ENCODE measurements at places on chromosomes 2 and 18.

- DNase-seq, result no peak
These were observed 2.6 kb upstream of the FAM136A start for GRCh38 chr2:70304498-70304897.

- peak; percentile 77 for DNase-seq
These were observed 162.4 kb downstream of the CELF4 start for GRCh38 chr18:37403100-37403781.

DNA sequence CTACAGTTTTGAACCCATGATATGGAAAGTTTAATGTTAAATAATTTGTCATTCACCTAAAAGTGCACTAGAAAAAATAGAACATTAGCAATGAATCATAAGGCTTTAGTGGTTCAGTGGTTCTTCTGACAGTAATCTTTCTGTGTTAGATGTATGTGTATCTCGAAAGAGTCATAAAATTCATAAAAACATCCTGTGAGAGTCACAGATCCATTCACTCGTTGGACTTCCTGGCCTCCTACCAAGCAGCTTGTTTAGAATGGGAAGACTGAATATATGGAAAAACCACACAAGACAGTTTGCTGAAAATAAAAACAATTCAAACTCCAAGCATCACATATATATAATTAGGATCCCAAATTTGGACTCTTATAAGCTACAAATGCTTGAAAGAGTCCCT, 34.8 kb downstream of the ADNP2 start:
- DNase-seq, result peak; percentile 10

DNA sequence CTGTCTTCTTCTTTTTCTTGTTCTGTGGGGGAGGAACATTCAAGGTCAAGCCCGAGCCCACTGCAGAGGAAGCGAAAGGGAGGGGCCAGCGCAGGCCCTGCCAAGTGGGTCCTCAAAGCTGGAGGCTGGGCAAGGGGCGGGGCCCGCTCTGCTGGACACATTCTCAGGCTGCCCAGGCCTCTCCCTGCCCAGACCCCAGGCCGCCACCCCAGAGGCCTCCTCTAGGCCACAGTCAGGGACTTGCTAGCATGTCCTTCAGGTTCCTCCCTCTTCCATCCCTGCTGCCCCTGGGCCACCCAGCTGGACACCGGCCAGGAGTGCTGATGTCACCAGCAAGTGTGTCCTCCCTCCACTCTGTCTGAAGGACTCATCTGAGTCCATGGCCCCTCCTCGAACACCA, 44.1 kb downstream of the KIF1A start:
- DNase-seq, result peak; percentile 3

GRCh38 chr2:163171786-163172530, 333.4 kb upstream of the KCNH7 start:
- DNase-seq, result peak; percentile 34

DNA sequence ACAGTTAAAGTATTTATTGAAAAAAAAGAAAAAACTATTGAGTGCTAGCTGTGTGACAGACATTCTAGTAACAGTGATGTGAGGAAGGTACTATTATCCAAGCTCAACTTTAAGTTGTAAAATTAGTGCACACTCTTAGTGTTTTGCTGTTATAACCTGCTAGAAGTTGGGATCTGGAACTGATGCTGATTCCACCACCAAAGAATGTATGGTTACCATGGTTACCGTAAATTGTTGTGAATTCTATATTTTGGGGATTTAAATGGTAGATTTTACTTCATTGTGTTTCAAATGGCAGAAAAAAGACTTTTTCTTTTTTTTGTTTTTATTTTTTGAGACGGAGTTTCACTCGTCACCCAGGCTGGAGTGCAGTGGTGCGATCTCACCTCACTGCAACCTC, 5.3 kb downstream of the AGFG1 start:
- peak; percentile 40 for DNase-seq

DNA sequence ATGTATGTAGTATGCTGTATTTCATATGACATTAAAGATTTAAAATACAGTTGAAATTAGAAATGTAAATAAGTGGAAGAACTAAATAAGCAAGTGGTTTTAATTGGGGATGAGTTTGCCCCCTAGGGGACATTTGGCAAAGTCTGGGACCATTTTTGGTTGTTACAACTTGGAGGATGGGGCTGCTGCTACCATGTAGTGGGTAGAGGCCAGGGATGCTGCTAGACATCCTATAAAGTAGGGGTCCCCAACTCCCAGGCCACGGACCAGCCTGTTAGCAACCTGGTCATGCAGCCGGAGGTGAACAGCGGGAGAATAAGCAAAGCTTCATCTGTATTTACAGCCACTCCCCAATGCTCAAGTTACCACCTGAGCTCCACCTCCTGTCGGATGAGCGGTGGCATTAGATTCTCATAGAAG, 27.9 kb upstream of the ASNSD1 start:
- peak; percentile 59 for DNase-seq

GRCh38 chr2:161245261-161245553, 63.0 kb upstream of the PSMD14 start:
- no peak for DNase-seq

DNA sequence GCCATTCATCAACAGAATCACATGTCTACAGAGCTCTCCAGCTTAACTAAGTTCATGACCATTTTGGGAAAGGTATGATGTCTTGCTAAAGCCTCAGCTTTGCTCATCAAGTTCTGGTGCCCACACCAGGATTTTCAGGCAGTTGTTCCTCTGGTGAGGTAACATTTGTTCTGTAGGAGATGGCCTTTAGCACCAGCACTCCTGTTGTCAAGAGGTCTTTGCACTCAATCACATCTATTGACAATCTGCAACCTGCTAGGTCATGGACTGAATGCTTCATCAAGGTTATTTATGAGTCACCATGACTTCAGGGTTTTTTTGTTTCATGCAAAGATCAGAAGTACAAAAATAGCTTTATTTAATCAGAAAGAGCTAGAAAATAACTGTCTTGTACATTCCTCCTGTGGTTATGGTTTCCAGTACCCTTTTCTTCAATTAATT, 36.6 kb upstream of the VIT start:
- no peak for DNase-seq

DNA sequence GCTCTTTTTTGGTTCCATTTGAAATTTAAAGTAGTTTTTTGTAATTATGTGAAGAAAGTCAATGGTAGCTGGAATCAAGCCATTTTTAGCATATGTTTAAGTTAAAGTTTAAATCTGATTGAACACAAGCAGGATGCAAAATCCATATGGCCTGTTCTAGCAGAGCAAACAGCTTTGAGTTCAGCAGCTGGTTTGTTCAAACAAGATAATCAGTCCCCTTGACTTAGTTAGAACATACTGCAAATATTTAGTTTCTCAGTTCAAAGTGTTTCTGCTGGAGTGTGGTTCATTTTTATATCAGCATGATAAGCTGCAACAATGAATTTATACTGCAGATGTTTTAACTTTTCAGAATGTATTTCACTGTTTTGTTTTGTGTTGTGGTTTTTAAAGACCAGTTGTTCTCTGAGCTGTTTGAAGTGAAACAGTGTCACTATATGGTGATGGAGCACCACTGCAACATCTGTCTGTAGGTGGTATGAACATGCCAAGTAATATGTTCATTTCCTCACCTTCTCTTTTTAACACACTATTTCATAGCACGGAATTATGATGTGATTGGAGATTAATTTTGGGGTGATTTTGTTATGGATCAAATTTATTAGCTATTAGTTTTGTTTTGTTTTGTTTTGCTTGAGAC, 125.3 kb downstream of the COL4A4 start:
- no peak for DNase-seq

- DNase-seq, result no peak
These were observed 76.0 kb downstream of the NCK2 start for GRCh38 chr2:105820691-105821090.

DNA sequence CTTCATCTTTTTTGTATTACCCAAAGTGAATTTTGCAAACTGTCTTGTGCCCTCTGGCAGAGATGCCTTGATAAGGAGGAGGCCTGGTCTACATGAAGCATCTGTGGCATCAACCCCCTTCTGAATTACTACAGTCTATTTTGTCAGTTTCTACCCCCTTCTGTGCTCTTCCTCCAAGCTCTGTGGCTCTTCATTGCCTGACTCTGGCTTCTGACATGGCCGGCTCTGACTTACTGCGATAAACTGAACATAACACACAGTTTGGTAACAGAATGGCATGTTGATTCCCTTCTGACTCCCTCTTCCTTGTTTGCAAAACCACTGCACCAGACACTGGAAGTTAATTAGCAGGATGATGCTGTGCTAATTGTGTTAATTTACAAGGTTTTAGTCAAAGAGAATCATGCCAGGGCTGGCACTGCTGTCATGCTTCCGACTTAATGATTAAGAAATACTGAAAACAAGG, 122.5 kb downstream of the FIGN start:
- DNase-seq, result no peak

GRCh38 chr2:158743879-158744278, 51.2 kb upstream of the DAPL1 start:
- DNase-seq, result no peak

DNA sequence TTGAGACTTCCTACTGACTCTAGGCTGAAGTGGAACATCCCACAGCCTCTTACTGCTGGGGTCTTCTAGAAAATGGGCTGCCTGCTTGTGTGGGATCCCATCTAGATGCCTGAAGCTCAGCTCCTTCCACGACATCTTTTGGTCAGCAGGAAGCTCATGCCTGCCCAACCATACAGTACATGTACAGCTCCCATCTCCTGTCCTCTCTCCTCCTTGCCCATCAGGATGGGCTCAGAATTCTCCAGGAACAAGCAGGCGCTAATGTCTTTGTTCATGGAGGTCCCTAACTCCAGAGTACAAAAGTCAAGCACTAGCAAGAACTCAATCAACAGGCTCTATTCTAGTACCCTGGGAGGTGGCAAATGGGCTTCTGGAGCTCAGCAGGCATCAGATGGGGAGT, 31.7 kb upstream of the GPR17 start:
- no peak for DNase-seq

DNA sequence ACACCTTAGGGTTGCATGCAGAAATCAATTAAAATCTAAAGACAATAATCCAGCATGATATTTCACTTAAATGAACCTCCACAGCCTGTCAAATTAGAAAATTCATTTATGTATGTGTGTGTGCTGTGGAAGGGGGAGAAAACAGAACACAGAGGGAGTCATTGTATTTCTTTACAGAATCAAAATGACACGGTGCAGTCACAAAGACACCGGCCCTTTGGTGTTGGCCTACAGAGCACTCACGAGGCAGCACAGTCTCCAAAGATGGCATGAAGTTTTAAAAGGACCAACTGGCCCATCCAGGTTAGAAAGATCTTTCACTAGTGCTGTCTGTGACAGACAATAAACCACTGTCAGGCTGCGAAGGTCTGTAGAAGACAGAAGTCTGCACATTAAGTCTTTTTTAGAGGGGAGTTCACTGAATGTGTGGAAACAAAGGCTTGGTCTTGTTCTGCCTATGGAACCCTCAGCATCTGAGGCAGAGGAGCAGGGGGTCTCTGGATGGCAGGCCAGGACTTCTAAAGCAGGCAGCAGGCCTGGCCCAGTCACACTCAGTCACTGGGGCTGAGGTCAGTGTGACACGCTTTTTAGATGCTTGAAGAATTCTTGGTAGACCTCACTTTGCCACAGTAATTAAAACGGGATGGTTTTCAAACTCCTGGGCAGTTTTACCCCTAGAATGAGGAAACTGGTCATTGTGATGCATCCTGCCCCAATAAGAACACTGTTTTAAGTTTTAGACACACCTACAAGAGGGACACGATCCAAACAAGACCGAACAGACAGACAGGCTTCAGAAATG, 184.9 kb downstream of the AFF3 start:
- no peak for DNase-seq

- no peak for DNase-seq
These were observed 66.4 kb downstream of the NEDD4L start for GRCh38 chr18:58110398-58110797.

DNA sequence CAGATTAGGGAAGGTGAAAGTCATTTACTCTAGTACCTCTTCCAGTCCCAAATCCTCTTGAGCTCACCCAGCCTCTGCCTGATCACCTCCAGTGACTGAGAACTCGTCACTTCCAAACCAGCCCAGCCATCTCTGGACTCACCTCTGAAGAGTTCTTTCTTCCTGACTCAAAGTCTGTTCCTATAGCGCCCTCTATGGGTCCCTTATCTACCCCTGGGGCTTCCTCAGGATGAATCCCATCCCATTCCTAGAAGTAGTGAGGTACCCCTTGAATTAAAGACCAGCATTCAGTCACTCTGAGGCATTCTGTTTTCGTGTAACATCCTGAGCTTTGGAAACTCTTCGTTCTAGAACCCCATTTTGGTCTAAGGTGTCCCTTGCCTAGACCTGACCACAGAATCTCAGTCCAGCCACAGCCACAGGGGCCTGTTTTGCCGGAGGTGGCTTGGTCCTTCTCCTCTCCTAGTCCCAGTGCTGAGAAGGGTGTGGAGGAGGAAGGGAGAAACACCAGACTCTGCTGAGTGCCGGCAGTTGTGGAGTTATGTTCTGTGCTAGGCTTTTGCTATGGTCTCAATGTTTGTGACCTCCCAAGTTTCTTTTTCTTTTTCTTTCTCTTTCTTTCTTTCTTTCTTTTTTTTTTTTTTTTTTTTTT, 32.7 kb downstream of the SIX3 start:
- DNase-seq, result peak; percentile 55

GRCh38 chr2:203759690-203760365, 53.4 kb downstream of the CD28 start:
- DNase-seq, result peak; percentile 53

DNA sequence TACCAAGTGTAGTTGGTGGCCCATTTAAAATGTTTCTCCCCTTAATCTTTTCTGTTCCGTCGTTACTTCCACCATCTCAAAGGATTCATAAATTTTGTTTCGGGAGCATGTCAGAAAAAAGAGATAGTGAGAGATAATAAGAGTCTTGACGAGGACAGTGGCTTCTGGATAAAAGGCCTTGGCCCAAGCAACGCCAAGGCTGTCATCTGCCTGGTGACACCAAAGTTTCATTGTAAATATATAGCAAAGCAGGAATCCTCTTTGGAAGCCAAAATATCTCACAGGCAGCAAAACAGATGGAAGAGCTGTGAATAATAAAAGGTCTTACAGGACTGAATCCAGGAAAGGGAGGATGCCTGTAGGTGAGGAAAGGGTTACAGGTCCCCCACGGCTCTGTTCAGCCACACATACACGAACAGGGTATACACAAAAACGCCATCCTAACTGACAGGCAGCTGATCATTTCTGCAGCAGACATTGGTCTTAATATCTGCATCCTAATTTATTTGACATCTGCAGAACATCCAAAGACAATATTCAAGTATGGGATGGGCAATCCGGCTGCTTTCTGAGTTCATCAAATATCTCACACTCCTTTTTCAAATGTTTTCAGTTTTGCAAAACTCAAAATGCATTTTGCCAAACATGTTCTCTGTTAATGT, 382.8 kb downstream of the OSR1 start:
- no peak for DNase-seq

DNA sequence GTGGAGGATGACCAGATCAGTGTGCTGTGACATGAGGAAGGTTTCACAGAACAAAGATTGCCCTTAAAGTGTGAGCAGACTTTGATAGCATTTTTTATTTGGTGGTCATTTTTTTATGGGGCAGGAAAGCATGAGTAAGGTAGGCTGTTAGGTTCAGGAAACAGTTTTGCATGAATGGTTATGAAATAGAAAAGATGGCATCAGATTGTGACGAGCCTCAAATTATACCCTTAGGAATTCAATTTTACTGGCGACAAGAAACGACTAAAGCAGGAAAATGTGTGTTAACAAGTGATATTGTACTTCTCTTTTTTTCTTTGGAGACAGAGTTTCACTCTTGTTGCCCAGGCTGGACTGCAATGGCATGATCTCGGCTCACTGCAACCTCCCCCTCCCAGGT, 44.7 kb downstream of the PIK3C3 start:
- no peak for DNase-seq

All from fibroblast of pulmonary artery (primary cell).